ENCODE measurements at places on chromosomes 12 and 14.

DNA sequence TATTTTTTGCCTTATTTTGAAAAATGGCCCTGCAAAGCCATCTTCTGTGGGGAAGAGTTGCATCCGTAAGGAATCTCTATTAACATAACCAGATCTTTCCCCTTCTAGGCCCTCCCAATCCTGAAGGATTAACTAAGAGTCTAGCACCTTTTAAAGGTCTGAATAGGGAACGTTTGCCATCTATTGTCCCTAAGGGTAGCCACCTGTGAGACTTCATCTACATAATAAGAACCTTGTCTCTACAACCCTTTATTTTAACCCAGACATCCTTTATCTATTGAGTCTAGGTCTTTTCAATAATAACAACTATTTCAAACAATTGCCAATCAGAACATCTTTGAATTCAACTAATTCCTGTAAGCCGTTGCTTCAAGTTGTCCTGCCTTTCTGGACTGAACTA, 4.4 kb downstream of the EDDM3B start:
- no peak for DNase-seq

DNA sequence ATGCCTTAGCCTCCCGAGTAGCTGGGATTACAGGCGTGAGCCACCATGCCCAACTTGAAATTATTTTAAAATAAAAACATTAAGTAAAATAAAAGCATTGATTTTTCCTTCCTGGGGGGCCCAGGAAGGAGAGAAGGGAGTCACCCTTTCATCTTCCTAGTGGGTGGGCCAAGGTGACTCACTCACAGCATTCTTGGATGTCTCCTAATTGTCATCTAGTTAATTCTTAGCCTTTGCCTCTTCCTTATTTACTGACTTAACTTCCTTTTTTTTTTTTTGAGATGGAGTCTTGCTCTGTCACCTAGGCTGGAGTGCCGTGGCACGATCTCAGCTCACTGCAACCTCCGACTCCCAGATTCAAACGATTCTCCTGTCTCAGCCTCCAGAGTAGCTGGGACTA, 29.2 kb downstream of the TMEM120B start:
- no peak for DNase-seq

GRCh38 chr12:71159264-71159663, 1.5 kb upstream of the TSPAN8 start:
- DNase-seq, result no peak

- DNase-seq, result no peak
These were observed 17.8 kb downstream of the CCDC92 start for GRCh38 chr12:123954647-123955350.

GRCh38 chr12:24901576-24902461, 47.1 kb downstream of the BCAT1 start:
- DNase-seq, result no peak

GRCh38 chr14:32512813-32513212, 183.7 kb downstream of the AKAP6 start:
- DNase-seq, result no peak

DNA sequence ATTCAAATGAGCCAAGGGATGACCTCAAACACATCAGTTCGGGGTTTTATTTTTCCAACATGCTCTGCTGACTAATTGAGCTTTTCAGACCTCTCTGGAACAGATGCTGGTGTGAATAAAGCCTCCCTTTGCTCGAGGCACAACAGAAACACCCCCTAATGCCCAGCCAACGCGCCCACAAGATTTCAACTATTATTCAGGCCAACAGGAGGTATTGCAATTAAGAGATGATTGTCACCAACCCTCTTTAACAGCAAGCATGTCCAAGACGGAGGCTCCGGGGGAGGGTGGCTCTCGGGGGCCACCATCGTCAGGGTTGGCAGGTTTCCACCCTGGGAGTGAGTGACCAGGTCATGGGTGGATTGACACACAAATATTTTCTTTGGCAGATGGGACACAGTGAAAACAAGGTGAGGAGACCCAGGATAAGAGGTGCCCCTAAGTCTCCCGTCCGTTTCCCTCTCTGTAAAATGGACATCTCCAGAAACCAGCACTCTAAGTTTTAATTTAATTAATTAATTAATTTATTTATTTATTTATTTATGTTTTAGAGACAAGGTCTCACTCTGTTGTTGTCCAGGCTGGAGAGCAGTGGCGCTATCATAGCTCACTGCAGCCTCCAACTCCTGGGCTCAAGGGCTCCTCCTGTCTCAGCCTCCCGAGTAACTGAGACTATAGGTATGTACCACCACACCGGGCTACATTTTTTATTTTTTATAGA, 56.1 kb downstream of the MAP1LC3B2 start:
- no peak for DNase-seq

DNA sequence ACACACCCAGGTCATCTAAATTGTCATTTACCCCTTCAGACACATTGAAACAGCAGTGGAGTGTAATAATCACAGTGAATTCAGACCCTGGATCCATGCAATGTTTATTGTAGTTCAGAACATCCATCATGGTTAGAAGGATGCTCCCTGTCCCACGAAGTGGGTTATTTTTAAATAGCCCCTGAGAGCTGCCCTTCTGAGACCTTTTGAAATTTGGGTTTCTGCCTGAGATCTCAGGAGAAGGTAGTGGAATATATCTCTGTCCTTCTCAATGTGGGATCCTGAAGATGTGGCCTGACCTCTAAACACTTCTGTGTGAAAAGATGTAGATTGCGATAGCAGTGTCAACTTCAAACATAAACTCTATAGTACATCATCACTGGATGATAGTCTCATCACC, 1080.6 kb downstream of the TMEM121 start:
- no peak for DNase-seq

- no peak for DNase-seq
These were observed 194.1 kb downstream of the KTN1 start for GRCh38 chr14:55773984-55774545.

DNA sequence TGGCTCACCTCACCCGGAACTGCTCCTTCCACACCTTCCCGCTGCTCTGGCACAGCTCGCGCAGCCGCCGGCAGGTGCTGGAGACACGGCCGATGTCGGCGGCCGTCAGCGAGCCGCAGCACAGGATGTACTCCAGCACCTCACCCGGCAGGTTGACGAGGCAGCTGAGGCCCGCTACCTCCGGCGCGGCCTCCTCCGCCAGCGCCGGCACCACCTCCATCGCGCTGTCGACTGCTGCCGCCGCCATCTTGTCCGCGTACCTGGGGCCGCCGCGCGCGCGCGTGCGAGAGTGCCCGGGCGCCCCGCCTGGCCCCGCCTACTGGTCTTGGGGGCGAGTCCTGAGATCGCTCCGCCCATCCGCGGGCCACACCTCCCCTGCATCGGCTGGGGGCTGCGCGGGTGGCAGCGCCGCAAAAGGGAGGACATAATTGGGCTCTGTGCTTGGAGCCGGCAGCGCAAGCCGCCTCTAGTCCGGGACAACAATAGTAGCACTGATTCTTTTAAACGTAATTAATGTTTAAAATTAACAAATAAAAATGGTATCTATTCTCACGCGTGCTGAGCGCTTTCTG, at the start of gene FBXO21:
Gene FBXO21 (minus strand): TSS at position 261 of the 572 bp plus-strand sequence. CDS start 14 bp downstream, at position 247.
- peak; percentile 85 for DNase-seq

DNA sequence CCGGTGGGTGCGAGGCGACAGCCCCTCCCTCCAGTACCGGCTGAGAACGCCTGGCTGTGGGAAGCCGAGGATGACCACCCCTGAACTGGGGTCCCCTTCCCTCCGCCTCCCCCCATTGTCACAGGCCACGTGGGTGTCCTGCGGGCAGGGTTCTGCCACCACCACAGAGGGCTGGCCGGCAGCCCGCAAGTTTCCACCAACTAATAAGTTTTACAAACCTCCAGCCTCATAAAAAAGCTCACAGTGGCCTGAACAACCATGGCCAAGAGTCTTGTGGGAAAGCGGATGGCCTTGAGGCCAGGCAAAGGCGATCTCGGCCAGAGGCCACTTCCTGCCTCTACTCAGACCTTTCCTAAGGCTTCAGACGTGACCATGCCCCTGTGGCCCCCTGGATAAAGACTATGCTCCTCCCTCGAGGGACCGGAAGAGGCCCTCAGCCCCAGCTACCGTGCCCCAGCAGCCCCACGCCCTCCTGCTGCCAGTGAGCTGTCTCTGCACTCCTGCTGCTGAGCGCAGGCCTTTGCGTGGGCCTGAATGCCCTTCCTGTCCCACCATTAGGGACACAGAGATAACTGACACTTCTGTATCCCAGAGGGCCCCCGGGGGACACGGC, 46.1 kb upstream of the DLK1 start:
- DNase-seq, result no peak

GRCh38 chr12:105476616-105477015, 146.1 kb downstream of the C12orf75 start:
- DNase-seq, result no peak

DNA sequence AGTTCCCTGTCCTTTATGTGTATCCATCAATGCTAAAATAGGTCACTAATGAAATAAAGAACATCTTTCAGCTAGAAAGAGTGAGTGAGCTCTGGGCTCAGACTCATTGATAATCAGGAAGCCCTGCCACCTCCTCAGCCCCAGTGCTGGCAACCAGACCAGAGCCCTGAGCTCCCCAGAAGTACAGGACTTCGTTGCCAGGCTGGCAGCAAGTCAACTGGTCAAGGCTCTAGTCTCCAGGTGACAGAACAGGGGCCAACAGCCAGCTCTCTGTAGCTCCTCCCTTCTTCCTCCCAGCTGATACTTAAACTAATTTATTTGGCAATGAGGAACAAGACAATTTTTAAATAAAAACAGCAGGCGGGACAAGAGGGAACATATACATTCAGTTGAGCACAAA, 145.3 kb downstream of the EGLN3 start:
- no peak for DNase-seq

DNA sequence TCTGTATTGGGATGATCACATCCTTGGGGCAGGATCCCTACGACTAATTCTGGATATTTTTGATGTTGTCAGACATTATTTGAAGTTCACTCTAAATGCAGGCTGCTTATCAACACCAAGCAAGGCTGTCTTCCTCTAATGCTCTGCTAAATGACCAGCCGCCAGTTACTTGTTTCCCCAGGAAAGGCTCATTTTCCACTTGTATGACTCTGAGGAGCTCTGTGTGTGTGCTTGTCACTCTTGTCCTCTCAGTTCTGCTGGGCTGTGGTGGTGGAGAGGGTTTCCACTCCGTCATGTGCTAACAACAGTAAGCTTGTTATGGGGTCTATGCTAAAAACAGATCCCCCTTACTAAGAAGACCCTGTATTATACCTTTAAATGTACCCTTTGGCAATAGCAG, 42.1 kb downstream of the ATL1 start:
- no peak for DNase-seq
